ENCODE measurements at places on chromosomes 13 and 19.

DNA sequence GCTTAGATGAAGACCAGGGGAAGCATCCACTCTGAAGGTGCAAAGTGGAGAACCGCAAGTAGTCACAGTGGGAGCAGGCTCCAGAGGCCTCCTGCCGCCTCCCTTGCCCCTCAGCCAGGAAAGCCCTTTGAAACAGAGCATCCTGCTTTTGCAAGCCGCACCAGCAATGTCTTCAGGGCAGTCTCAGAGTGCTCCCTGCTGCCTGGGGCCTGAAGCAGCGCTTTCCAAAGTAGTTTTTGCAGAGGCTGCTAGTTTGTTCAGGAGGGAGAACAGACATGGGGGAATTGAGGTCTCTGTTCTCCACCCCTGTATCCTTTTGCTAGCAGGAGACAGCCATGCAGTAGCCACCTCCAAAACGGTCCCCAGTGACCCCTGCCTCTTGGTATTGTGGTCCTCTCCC is 15.8 kb upstream of the POP4 start:
- no peak for DNase-seq

- no peak for DNase-seq
These were observed 1.8 kb downstream of the ZNF114 start for GRCh38 chr19:48271531-48272151.

DNA sequence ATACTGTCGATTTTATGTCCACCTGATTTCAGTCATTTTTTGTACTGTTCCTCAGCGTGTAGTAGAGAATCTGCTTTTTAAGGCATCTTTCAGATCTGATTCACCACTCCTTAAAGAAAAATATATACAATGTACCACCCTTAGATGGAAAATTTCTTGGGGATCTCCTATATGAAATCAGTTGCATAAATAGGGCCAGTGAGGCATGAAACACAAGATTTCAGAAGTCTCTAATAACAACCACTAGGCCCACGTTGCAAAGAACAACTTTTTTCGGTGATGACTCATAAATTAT is 1.4 kb downstream of the USP12 start:
- no peak for DNase-seq

- DNase-seq: no peak
These were observed 826.7 kb downstream of the DIAPH3 start for GRCh38 chr13:59337070-59337469.

GRCh38 chr13:26996965-26997752 is 174.5 kb downstream of the USP12 start:
- no peak for DNase-seq

DNA sequence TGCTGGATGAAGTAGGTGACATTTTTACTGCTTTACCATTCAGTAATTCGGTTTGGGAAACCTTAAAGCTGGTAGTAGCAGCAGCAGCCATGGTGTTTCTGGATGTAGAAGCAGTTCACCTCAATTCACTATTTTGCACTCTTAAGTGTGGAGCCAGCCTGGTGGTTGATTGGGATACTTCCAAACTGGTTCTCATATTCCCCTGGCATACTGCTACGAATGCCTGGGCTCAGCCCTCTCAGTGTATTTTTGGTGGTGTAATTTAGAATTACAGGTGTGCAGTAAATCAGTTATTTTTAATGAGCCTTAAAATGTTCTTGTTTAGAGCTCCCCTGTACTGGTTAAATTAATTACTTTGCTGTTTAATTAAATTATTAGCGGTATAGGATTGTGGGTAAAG is 12.4 kb downstream of the HNRNPM start:
- no peak for DNase-seq

- no peak for DNase-seq
These were observed 12.6 kb upstream of the ZNF414 start for GRCh38 chr19:8526345-8527091.

DNA sequence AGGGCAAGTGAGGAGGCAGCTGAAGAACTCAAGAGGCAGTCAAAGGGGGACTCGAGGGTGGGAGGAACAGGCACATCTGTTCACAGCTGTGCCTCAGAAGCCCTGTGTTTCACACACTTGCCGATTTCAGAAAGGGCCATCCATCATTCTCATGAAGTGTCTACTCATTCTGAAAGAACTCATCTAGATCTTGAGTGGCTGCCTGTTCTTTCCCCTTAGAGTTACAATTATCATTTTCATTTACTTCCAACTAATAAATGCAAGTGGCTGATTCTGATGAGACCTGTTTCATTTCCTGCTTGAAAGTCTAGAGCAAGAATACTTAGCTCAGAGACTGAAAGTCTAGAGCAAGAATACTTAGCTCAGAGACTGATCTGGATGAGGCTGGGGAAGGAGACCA is 1145.1 kb downstream of the UQCRFS1 start:
- DNase-seq: no peak

- no peak for DNase-seq
These were observed 8.4 kb downstream of the EPHX3 start for GRCh38 chr19:15223649-15224361.

DNA sequence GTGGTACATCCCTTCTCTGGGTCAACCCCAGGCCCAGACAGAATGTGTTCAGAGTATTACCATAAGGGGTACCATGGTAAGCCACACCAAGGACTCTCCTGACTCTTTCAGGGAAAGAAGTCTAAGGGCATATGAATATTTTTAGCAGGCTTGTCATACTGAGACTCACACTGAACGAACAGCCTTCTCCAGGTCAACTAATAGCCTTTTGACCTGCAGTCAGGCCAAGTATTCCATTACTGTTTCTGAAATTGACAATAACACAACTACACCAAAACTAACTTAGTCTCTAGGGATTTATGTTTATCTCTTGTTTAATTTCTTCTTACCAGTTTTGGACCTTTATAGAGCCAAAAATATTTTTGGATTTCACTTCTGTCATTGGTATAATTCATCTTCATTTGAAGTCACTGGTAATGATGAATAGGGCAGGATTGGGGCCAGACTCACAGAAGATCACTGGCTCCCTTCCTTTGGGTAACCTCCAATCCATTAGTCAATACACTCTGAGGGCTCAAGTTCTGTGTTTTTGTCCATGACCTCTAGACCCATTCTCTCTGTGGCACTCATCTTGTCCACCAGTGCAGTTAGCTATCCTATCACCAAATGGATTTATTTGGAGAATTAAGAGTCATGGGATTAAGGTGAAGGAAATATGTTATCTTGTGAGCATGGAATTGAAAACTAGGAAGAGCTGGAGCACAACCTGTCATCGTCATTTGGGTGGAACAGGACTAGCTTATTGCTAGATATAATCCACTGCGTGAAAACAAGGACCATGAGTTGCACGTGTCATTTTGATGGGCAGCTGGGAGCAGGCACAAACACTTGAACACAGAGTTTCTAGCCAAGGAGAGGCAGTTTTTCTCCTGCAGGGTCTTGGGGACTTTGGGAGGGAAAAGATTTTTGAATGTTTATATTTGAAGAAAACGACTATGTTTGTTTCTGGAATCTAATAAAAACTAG is 313.3 kb downstream of the DCLK1 start:
- no peak for DNase-seq

DNA sequence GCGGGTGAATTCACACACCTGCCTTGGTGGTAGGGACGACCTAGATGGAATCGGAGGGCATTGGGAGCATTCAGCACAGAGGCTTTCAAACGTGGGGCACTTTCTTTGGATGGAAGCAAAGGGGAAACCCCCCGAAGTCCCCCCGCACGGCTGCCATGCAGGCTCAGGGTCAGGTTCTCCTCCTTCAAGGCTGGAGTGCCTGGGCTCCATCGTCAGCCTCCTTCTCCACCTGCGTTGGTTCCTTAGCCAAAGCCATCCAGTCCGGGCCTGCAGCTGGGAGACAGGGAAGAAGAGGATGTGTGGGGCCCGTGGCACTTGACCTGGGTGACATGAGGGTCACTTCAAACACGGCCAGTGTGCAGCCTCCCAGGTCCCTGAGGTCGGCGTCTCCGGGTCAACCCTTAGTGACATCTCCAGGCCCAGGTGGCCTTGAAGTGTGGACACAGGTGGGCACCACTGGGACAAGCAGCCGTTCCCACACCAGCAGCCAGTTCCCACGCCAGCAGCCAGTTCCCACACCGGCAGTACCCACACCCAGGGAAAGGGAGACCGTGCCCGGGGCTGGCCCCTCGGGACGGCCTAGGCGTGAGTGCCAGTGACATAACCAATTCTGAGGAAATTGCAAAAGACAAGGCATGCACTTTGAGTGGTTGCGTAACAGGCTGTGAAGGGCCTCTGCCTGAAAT is 116.0 kb downstream of the SOX1 start:
- no peak for DNase-seq

DNA sequence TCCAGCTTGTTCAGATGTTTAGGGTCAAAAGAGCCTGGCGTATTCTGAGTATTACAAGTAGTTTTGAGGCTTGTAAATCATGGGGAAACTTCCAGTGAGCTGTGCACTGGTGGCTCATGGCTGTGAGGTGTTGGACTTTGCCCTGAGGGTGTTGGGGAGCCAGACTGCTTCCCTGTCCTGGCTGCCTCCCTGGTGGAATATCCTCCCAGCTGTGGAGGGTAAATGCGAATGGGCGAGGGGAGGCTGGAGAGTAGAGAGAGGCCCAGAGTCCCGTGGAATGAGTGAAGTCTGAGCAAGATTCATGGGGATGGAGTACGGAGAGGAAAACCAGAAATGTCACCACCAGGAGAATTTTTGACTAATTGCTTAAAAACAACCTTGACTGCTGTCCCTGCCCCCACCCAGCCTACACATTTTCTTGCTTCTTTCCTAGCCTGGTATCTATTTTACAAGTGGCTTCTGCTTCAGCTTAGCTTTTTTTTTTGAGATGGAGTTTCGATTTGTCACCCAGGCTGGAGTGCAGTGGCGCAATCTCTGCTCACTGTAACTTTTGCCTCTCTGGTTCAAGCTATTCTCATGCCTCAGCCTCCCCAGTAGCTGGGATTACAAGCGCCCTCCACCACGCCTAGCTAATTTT is 3.7 kb downstream of the SNRPA start:
- DNase-seq: no peak

DNA sequence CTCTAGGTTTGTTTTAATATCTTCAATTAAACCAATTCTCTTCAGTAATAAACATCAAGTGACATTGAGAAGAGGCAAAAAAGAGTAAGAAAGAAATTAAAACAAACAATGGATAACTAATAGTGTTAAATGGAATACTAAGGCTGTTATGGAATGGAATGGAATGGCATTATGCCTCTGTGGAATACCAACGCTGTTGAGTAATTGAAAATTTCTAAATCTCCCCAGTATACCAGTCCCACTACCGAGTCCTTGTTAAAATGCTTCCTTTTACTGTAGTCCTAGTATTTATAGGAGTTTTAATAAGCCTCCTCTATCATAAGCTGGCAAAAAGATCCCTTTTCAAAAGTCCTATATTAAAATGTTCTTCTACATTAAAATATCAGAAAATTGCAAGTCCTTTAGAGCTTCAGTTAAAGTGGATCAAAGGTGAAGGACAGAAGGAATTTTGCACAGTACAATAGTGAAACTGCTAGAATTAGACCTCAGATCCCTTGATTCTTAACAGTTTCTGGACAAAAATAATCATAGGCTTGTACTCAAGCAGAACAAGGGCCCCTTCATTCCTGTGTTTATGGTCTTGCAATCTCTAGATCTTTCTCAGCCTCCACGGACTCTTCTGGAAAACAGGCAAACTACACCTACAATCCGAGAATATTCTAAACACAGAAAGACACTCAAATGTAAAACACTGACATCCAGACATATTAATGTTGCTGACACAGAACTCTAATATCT is 128.2 kb downstream of the PCDH9 start:
- DNase-seq: no peak

DNA sequence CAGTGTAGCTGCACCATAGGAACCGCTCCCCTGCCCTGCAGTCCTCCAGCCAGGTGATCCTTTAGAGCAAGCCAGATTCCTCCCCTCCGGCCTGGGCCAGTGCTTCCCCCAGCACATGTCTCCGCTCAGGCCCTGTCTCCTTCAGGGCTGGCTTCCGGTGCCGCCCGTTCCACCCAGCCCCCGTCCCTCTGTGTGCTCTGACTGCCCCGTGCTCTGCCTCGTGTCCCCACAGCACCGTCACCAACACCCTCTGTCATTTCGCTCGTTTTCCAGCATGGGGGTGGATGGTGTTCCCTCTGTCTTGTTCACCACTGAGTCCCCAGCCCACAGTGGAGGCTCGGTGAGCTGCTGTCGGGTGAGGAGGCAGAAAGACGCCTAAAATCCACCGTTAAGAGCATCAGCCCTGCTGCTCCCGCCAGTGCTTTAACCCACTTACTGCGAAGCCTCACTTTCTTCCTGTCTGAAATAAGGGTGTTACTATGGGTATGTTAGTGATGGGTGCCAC is 54.5 kb downstream of the TSSK6 start:
- DNase-seq: no peak

- no peak for DNase-seq
These were observed 753 bp downstream of the ZNF235 start for GRCh38 chr19:44303976-44304568.

GRCh38 chr13:109160887-109161669 is 531.7 kb downstream of the MYO16 start:
- DNase-seq: no peak

GRCh38 chr13:33634546-33634982 is 183.4 kb upstream of the RFC3 start:
- no peak for DNase-seq

DNA sequence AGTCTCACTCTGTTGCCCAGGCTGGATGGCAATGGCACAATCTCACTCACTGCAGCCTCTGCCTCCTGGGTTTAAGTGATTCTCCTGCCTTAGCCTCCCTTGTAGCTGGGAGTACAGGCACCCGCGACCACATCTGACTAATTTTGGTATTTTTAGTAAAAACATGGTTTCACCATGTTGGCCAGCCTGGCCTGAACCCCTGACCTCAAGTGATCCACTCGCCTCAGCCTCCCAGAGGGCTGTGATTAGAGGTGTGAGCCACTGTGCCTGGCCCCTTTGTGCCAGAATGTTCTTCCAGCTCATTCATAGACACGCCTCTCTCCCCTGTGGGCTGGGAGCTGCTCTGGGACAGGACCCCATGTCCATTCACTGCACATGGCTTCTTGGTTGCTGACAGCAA is 9.1 kb downstream of the MYDGF start:
- DNase-seq: no peak

DNA sequence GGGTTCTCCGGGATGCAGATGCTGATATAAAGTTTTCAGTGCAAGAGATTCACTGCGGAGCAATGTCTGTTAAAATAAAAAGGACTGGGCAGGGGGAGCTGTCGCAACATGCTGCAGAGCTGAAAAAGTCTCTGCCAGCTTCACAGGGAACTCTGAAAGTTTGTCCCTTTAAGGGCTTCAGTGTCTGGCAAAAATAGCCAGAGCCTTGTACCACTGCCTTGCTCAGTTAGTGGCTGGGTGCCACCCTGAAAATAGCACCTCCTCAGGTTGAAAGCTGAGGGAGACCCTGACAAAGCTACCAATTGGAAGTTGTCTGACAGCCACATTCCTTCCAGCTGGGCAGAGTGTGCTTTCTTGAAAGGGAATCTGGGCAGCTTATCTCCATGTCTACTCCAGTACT is 3.0 kb upstream of the NDFIP2 start:
- DNase-seq: no peak

- no peak for DNase-seq
These were observed 3.7 kb downstream of the SLC25A42 start for GRCh38 chr19:19067276-19068072.

GRCh38 chr19:11007385-11007784 is 46.6 kb downstream of the SMARCA4 start:
- no peak for DNase-seq

GRCh38 chr13:44230071-44230470 is 143.6 kb upstream of the SERP2 start:
- DNase-seq: no peak
